ENCODE measurements at places on chromosomes 3 and 15. TPM values are rescaled to one million over a fixed set of nuclear protein-coding genes. Genes with fewer than 3 reads are reported as not detected.

- no peak for DNase-seq
These were observed 49.1 kb downstream of the PXYLP1 start for GRCh38 chr3:141280690-141281089.

DNA sequence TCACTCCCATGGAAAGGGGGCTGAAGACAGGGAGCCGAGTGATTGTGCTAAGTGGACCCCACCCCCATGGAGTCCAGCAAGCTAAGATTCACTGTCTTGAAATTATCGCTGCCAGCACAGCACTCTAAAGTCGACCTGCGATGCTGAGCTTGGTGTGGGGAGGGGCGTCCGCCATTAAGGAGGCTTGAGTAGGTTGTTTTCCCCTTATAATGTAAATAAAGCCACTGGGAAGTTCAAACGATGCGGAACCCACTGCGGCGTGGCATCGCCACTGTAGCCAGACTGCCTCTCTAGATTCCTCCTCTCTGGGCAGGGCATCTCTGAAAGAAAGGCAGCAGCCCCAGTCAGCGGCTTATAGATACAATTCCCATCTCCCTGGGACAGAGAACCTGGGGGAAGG, 10.9 kb upstream of the SRGAP3 start:
- no peak for DNase-seq

GRCh38 chr3:168249550-168250414, 154.1 kb upstream of the GOLIM4 start:
- DNase-seq: peak; percentile 85

Gene TIMP4
- polyA plus RNA-seq: 0.66 TPM

Gene CPLX3
- polyA plus RNA-seq: 0.05 TPM

Measured in right lung (tissue), 10 donors.